Smooth muscle cell of the coronary artery (primary cell): ENCODE measurements at places on chromosomes 5 and 9. TPM values are rescaled to one million over a fixed set of nuclear protein-coding genes. Genes with fewer than 3 reads are reported as not detected.

MYMK gene
- not detected in 2 replicates for total RNA-seq

OR13C5 gene
- not detected in 2 replicates for total RNA-seq

SOX30 gene
- total RNA-seq = not detected in 2 replicates

TRIO gene
- total RNA-seq = 156 and 199 TPM in 2 replicates

PKD2L2 gene
- not detected in 2 replicates for total RNA-seq

DDX4 gene
- total RNA-seq = not detected in 2 replicates

OCLN gene
- total RNA-seq = 0.53 and 3.5 TPM in 2 replicates
